Left ventricle myocardium superior (tissue), 1 donor: ENCODE measurements at places on chromosomes 2 and 18. TPM values are rescaled to one million over a fixed set of nuclear protein-coding genes. Genes with fewer than 3 reads are reported as not detected.

The NBAS gene
- 64.4 TPM for total RNA-seq

- DNase-seq = peak; percentile 48
Measured at GRCh38 chr2:127653421-127654083, 7.6 kb downstream of the GPR17 start.

DNA sequence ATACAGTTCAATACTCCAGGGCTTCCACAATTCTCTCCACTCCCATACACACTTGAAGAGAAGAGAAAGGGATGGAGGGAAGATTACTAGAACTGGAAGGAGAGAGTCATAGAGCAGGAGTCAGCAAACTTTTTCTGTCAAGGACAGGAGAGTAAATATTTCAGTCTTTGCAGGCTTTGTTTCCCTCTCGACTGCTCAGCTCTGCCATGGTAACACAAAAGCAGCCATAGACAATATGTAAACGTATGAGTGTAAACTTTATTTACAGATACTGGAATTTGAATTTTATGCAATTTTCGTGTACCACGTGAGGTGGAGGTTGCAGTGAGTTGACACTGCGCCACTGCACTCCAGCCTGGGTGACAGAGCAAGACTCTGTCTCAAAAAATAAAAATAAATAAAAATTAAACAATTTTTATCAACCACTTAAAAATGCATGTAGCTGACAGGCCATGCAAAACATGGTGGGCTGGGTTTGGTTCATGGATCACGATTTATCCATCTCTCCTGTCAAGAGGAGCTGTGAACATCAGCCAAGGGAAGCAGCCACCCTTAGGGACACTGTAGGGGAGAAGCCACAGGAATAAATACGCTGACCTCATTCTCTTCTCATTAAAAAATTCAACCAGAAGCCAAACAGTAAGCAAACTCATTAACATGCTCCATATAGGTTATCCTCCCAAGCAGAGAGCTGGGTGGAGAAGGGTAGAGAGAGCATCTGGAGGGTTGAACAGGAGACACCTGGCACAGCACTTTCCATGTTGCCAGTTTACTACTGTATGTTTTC, 266.4 kb upstream of the FN1 start:
- no peak for DNase-seq

DNA sequence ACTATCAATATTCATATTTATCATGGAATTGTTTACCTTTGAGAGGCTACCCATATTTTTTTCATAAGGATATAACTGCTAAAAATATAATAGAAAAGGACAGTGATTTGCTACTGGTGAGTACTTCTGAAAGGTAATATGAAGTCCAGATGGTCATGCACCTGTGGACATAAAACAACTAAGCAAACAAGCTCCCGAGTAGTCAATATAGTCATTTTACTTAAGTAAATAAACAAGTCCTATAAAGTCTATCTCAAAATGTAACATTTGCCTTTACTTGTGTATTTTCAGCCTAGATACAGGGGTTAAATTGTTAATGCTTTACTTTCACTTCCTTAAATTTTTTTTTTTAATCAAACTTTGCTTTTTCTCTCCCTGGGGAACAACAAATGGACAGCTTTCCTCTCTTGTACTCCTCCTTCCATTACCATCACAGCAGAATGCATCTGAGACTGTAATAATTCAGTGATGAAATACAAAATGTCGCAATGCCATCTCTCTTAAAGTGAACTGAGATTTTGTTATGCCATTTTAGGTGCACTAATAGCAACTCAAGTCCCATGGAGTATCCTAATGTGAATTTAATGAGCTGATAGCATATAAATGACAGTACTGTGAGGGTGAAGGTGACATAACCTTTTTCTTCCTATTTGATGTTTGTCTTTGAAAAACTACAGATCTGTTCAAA, 1325.4 kb upstream of the ZEB2 start:
- DNase-seq = no peak

- DNase-seq = no peak
Measured at GRCh38 chr2:170512266-170512665, 202.9 kb upstream of the SP5 start.

DNA sequence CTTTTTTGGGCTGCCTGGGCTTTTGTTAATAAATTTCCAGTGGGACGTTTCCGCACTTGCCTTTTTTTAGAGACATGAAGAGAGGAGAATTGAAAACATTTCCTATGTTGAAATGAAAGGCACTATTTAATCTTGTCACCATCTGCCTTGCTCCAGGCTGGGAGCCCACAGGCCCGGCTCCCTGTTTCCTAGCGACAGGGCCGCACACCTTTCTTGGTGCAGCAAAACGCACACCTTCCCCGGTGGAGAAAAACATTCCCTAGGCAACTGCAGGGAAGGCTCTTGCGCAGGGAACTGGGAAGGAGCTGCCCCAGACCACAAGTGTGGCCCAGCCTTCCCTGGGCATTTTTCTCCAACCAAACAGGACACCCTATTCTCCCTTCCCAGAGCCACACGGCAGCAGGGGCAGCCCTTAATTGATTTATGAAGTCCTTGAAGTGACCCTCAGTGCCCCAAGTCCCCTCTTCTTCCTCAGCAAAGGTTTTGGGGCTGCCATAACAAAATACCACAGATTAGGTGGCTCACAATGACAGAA, 132.9 kb upstream of the MSH6 start:
- DNase-seq = no peak

The RGPD8 gene
- total RNA-seq = 7.8 TPM

The PLCD4 gene
- total RNA-seq = 0.55 TPM

DNA sequence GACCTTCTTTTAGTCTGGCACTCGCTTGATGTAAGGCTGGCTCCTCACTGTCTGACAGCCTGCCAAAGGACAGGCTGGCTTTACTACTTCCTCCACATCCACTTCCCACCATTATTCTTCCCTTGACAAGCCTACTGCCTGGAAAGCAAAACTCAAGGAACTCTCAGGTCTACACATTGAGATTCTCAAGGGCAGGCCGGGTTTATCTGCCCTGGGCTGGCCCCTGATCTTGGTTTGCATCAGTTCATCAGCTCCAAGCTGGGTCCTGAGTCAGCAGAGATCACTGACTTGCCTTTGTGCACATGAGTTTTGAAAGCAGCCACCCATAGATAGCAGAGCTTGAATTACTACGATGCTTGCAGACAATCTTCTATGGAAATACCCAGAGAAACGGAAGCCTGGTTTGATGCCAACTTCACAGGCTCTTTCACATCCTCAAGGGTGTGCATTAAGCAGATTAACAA, 53.9 kb downstream of the KCTD18 start:
- DNase-seq = no peak

DNA sequence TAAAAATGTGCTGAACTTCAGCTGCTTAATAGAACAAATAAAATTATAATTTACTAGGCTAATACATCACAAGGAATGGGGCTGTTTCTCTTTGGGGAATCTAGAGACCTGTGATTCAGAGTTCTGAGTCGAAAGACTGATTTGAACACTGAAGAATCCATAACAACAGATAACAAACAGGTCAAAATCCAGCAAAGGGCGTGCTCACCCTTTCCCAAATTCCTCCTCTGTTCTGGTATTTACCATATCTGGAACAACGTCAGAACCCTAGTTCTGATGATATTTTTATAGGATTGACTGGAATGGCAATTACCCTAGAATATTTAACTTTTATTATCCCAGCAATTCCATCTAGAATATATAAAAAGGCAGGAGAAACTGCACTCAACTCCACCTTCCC, 66.0 kb upstream of the ITGA6 start:
- no peak for DNase-seq

- DNase-seq = no peak
Measured at GRCh38 chr2:241136191-241136590, 13.1 kb downstream of the PASK start.

DNA sequence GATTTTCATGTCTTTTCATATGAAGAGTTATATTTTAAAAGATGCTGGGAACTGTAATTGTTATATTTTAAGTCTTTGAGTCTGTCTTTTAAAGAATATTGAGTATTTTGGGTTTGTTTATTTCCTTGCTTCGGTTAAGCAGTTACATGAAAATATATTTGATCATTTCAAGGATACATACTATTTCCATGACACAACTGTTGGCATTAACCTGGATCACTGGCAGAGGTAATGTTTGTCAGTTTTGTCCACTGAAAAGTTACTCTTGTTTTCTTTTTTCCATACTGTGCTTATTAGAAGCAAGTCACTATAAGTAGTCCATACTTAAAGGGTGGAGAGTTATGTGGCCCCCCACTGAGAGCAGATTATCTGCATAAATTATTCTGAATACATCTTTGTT, 1142.0 kb upstream of the TMEFF2 start:
- DNase-seq = no peak

DNA sequence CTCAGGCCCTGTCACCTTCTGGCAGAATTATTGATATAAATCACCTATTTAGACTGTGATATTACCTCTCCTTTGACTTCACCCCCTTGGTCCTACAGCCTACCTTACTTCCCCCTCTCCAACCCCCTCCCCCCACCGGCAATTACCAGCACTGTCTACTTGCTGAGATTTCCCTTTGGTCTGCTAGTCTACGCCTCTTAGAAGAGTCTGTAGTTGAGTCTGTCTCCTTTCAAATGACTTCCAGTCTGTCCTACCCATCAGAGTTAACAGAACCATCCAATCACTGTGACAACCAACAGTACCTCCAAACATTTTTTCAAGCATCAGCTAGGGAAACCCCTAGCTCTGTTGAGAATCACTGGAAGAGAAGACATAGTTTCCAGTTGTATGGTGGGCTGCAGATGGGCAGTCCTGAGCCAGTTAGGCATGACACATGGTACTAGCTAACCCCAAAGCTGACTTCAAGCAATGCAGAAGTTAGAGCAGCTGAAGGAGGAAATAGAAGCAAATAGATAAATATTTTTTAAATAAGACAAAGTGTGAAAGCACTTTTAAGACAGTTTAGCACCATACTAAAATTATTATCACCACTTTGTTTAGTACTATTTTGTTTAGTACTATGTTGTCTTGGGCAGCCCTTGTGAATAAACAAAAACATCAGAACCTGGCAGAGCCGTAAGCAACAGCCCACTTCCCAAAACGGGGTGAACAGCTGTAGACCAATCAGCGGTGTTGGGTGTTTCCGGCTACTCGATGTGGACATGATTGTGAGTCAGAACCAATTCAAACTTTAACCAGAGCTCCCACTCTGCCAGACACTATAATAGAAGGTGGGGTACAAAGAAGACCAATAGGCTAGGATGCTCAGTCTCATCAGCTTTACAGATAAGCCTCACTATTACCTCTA, 2.7 kb upstream of the ASNSD1 start:
- DNase-seq = no peak

DNA sequence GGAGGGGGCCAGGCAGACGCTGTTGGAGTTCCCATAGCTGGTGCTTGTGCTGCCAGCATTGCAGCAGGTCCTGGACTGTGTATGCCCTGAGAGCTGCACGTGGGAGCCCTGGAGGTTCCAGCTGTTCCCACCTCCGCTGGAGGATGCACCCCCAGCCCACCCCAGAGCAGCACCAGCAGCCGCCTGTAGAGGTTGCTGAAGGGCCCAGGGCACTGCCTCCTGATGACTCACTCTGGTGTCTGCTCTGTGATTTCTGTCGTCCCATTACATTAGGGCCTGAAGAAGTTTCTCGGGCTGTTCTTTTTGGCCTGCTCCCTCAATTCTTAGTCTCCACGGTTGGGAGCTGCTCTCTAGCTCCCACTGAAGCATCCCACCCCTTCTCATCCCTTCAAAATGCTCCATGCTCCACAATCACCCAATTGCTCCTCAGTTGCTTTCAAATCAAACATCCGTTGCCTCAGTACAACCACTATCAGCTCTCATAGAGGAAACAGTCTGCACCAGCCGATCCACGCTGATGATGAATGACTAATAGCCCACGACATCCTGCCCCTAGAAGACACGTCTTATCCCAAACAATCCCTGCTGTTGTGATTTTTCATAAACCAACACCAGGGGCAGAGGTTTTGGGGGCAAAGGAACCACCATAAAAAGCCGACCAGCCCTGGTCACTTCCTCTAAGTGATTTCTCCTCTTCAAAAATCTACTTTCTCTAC, 65.2 kb upstream of the RNF152 start:
- no peak for DNase-seq

The VIT gene
- 13.3 TPM for total RNA-seq

DNA sequence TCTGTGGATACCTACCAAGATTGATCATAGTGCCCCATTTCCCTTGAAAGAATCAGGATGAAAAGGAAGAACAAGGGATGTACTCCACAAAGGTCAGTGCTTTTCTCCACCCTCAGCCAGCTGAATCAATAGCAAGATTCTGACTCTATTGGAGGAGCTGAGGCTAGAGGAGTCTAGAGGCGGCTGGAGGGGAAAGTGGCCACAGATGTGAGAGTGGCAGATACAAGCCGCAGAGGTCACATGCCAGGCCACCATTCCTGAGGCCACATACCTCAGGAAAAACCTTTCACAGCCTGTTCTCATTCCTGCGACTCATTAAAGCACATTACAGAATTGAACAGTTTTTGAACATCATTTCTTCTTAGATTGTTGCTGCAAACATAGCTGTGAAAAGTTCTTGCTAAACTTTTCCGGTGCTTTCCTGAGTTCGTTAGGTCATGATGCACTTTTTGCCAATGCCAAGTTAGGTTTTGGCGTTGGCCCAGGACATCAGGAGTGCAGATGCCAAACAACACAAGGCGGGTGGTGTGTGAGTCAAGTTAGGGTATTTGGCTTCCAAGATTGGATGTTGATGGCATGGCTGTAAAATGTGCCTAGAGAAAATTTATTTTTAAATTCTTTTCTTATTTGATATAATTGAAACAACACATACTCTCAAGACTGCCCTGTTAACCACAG, 160.7 kb upstream of the SP5 start:
- DNase-seq = peak; percentile 31

- no peak for DNase-seq
Measured at GRCh38 chr2:158738363-158738762, 56.8 kb upstream of the DAPL1 start.

The SPATA3 gene
- total RNA-seq = not detected

- DNase-seq = no peak
Measured at GRCh38 chr2:64296695-64297346, 152.6 kb upstream of the PELI1 start.

The ALLC gene
- not detected for total RNA-seq

GRCh38 chr2:225526760-225527390, 127.4 kb downstream of the NYAP2 start:
- no peak for DNase-seq

The CDKL4 gene
- total RNA-seq = 0.59 TPM

DNA sequence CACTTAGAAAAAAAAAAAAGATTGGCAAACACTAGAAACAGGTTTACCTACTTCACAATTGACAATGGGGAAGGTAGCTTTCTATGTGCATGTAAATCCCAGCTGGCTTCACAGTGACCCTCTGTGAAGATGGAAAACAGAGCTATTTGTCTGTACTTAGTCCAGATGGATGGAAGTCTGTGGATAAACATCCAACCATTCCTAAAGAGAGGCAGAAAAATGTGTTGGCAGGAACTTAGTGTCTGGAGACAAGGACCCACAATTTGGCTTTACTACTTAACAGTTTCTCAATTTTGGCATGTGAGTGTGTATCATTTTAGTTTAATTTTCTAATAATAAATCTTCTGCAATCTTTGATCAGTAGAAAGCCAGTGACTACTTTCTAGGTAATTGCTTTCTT, 154.4 kb downstream of the RAD51AP2 start:
- DNase-seq = no peak

The CRYGC gene
- not detected for total RNA-seq

The SEPTIN10 gene
- total RNA-seq = 46.8 TPM
